Non-pigmented ciliary epithelial cell (primary cell): ENCODE measurements at places on chromosomes 2 and 18.

- no peak for DNase-seq
These were observed 504.2 kb downstream of the TDRD15 start for GRCh38 chr2:21627938-21628337.

GRCh38 chr18:3384664-3385563, 65.1 kb upstream of the TGIF1 start:
- no peak for DNase-seq

DNA sequence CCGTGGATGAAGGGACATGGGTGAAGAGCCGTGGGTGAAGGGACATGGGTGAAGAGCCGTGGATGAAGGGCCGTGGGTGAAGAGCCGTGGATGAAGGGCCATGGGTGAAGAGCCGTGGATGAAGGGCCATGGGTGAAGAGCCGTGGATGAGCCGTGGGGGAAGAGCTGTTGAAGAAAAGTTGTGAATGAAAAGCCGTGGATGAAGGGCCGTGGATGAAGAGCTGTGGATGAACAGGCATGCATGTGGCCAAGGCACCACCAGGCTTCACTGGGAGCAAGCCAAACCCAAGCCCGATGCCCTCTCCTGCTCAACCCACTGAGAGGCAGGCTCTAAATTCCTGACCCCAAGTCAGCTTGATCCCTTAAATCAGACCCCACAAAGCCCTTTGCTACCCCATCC, 10.6 kb downstream of the OR6B3 start:
- no peak for DNase-seq

DNA sequence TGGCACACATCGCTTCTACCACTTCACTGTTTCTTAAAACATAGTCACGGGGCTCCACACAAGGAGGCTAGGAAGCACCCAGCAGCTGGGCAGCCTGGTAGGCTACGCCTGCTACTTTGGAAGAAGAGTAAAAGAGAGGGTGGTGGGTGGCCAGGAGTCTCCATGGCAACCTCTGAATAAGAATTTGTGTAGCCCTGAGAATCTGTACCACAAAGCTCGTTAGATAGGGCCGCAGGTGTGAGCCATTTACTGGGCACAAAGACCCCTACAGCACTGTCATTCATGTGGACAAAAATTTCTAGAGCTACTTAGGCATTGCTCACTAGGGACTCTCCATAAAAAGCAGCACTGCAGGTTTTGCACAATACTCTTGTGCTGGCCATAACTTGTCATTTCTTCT, 166.4 kb upstream of the MSH6 start:
- DNase-seq, result no peak

DNA sequence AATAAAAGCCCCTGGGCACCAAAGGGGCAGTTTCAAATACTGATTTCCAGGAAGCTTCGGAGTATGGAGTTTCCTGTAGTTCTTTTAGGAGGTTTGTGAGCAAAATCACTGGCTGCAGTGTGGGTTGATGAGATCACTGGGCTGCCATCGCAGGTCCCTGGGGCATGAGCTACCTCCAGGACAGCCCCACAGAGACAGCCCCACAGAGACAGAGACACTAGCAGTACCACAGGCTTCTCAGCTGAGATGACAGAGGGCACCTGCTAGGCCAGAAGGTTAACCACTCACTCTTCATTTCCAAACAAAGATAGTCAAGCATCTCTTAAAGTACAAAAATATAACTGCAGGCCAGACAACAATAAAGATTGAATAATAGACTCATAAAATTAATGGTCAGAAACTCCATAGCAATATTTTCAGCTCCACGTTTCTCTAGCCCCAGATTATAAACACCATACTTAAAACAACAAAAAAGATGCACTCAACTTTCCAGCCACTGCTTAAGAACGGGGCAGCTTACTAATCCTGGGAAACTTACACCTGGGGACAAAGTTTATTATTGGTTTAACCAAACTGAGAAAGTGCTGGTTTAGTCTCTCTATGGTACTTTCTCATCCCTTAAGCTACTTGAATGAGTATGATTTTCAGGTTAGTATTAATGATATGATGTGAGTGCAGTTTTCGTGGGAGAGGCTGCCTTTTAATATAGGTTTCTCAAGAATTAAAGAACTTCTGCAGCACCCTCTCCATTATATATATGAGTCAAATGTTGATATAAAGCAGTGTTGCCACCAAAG, 11.6 kb downstream of the AFF3 start:
- no peak for DNase-seq

DNA sequence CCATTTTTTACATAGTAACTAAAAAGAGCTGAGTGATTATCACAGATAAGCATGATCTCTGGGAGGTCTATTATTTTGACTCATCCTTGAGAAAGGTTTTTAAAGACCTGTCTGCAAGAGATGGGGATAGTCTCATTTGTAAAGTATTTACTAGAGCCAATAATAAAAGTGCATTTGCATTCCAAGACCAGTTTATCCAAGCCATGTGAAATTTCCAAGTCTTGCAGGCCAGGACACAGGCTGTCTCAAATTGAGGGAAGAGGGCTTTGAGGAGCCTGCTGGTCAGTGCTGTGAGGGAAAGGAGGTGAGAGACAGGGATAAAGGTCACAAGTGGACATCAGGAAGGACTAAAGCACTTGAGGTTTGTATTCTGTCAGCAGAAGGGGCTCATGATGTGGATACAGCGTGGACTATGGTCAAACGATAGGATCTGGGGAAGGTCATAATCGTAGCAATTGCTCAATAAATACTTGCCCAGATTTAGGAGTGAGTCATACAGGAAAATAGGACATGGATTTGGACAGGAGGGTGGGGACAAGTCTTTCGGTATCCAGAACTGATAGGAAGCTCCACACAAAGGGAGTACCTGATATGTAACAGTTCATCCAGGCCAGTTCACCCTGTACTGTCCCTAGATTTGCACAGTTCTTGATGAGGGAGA, 6.6 kb upstream of the CDH2 start:
- DNase-seq, result no peak

DNA sequence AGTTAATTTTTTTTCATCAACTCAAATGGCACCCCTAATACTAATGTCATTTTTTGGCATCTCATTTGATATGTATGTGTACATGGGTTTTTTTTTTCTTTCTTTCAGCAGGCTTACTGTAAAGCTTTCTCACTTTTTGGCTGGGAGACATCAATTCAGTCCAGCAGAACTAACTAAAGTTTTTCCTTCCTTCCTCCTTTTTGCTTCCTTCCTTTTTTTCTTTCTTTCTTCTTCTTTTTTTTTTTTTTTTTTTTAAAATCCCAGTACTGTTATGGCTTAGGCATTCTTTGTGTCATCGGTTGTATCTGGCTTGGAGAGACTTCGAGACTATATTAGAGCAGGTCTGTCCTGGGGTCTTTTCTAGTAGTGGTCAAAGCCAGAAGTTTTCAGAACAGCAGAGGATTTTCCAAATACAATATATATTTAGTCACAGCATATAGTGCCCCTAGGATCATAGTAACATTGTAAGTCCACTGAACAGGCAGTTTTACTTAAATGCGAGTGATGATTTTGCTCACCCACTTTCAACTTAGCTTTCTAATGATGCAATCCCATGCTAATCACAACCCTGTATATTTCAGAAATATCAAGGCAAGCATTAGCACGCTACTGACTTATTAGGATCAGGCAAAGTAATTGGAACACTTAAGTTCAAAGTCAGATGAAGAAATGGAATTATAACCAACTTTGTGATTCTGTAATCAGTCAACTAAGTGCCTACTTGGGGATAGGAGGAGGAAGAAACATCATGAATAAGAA, 4.0 kb downstream of the KLHL29 start:
- no peak for DNase-seq

- DNase-seq, result no peak
These were observed 164.3 kb upstream of the APCDD1 start for GRCh38 chr18:10289951-10290637.

DNA sequence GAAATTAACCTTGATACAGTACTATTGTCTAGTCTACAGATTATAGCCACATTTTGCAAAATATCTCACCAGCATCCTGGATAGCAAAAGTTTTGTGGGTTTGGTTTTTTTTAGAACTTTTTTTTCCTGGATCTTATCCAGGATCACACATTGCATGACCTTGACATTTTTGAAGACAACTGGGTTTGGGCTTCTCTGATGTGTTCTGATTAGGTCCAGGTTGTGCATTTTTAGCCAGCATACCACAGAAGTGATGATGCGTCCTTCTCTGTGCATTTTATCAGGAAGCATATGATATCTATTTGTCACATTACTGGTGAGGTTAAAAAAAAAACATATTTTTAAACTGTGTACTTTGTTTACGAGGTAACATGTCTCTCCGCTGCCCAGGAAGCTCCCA, 221.0 kb upstream of the OSR1 start:
- DNase-seq, result no peak

DNA sequence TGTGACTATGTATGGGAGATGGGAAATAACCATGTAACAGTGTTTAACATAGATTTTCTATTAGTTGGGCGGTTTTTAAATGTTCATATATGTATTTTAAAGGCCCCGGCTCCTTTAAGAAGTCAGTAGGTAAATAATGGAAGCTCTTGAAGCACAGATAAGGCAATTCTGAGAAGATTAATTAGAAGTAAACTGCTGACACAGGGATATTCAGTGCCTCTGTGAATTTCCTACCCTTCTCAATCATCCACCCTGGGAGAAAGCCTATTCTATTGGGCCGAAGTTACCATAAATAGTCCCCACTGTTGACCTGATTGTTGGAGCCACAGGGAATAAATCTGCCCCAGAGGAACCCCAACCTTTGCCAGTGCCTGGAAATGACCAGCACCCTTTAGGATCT, 56.8 kb upstream of the SIX3 start:
- no peak for DNase-seq

- no peak for DNase-seq
These were observed 18.1 kb upstream of the LYPD6B start for GRCh38 chr2:149020432-149020851.

GRCh38 chr2:233165543-233165894, 86.0 kb upstream of the ATG16L1 start:
- DNase-seq, result no peak

DNA sequence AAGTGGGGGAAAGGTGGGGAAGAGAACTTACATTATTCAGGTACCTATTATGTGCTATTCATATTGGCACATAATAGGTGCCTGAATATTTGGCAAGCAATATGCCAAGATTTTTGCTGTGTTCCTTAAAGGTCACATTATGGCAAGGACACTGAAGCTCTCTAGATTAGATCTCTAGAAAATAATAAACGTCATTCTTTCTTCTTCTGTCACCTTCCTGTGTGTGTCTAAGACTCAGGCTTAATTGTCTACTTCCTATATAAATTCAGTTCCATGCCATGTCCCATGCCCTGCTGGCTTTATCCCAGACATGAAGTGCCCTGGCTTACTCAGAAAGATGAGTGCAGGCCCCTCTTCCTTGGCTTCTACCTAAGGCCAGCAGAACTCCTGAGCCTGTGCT, 191.1 kb upstream of the CTAGE1 start:
- no peak for DNase-seq

- no peak for DNase-seq
These were observed 76.8 kb upstream of the RBMS1 start for GRCh38 chr2:160570376-160570775.

DNA sequence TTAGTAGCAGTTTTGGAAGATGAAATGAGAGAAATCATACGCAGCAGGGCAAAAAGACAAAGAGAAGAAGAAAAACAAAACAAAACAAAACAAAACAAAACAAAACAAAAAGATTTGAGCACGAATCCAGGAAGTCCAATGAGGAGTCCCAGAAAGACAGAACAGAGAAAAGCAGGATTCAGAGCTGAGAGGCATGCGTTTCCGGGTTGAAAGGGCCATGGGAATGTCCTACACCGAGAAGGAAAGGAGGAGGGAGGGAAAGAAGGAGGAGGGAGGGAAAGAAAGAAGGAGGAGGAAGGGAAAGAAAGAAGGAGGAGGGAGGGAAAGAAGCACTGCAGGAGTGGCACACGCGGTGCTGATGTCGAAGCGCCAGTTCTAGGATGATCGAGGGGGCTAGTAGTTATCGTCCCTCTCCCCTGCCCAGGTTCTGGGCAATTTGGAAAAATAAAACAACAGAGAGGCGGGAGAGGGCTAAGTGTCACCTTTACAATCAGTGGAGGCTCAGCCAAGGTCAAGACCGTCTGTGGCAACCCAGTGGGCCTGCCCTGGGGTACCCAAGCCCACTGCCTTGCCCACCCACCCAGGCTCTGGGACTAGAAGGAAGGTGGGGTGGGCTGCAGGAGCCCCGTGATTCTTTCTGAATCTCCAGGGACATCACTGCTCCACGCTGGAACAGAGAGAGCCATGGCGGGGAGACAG, 68.4 kb downstream of the TWIST2 start:
- DNase-seq, result no peak

DNA sequence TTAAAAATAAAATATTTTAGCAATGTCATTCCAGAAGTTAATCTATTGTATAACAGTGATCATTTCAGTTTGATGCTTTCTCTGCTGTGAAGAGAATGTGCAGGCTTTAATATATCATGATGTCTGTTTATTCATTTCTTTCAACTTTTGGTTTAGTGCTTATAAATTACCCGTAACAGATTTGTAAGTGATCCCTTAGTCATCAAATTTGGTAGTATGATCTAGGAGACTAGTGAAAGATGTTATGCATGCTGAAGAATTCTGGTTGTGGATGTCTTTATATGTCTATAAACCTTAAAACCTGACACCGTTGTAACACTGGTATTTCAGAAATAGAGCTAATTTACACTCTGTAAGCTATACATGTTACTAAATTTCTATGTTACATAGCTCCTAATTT, 260.4 kb downstream of the CPS1 start:
- no peak for DNase-seq

GRCh38 chr2:174004905-174005605, 39.9 kb upstream of the SP3 start:
- DNase-seq, result no peak

DNA sequence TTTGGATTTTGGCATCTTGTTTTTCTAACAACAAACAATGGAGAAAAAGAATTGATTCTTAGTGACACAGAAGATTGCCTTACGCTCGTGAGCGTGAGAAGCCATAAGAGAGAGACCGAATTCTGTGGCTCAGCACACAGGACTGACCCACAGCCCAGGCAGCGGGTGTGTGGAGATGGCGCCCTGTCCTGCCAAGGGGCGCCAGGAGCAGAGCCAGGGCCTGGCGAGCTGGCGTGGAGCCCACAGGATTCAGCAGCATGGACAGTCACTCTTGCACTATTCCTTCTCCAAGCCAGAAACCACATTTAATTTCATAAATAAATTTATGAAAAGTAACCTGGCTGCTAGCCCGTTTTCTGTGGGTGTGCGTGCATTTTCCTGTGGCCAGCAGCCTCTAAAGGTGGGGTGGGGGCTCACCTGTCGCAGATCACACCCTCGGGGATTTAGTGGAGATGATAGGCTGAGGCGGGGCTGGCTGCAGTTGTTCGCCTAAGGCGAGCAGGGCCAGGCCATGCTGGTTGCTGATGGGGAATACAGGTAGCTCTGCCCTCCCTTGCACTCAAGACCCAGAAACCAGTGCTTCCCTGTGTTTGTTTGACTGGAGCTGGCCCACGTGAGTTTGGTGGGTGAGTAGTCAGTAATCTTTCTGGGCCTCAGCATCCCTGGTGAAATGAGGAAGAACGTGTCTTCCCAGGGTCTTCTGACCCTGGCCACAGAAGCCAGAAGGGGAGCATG, 46.2 kb downstream of the FAM168B start:
- DNase-seq, result no peak

DNA sequence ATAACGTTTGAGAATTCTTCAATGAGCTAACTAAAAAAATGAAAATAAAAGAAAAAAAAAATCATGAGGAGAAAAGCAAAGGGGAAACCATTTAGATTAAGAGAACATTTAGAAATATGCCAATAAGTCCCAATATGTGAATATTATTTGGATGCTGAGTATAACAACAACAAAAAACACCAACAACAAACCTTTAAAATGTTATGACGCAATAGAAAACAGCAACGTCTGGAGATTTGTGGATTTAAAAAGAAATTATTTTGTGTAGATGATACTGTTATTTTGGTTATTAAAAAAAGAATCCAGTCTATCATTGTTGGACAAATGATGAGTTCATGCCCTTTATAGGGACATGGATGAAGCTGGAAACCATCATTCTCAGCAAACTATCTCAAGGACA, 417.2 kb downstream of the LRRTM4 start:
- DNase-seq, result no peak
